Activated T-cell treated with anti-CD3 and anti-CD28 coated beads, Interleukin-2, amount 50 U/mL, for 4 hours (primary cell): ENCODE measurements at places on chromosomes 3 and 15.

DNA sequence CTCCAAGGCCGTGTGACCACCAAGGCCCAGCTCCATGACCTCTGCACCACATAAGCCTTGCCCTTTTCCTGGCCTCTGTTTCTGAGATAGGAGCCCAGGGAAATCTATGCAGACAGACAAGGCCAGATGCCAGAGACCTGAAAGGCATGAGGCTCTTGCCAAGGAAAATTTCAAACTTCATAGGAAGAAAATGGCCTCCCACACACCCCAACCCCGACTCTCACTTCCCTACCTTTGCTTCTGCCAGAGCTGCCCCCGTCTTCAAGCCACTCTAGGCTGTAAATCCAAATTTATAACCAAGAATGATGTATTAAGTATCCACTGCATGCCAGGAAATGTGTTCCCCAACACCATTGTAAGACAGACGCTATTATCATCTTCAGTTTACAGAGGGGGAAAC, 65.5 kb upstream of the HRH1 start:
- DNase-seq: no peak

GRCh38 chr3:52433996-52434479, 10.9 kb downstream of the SEMA3G start:
- no peak for DNase-seq

- no peak for DNase-seq
These were observed 6.9 kb downstream of the ST8SIA2 start for GRCh38 chr15:92400573-92400972.

DNA sequence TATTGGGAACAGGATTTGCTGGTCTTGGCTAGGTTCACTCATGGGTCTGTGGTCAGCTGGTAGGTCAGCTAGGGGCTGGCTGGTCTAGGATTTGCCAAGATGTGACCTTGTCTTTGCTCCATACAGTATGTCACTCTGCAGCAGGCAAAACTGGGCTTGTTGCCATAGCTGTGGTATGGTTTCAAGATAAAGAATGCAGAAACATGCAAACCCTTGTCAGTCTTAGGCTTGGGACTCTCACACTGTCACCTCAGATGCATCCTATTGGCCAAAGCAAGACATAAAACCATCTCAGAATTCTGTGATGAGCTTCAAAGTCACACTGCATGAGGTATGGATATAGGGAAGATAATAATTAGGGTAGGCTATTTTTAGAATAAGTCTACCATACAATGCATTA, 66.6 kb upstream of the TBC1D5 start:
- DNase-seq: no peak

DNA sequence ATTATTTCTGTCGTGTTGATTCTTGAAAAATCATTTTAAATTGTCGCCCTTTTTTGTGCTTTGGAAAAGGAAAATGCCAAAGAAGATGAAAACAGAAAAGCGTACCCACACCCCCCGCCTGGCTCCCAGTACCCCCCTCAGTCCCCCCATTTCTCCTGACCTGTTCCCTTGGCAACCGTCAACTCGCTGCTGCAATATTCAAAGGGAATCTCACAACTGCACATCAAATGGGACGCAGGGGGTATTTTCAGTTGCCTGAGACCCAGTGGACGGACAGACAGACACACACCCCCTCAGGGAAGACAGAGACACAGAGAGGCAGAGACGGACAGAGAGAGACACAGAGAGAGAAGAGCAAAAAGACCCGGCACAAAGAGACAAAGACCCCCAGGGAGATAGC, 83.5 kb upstream of the PRR20G start:
- no peak for DNase-seq

DNA sequence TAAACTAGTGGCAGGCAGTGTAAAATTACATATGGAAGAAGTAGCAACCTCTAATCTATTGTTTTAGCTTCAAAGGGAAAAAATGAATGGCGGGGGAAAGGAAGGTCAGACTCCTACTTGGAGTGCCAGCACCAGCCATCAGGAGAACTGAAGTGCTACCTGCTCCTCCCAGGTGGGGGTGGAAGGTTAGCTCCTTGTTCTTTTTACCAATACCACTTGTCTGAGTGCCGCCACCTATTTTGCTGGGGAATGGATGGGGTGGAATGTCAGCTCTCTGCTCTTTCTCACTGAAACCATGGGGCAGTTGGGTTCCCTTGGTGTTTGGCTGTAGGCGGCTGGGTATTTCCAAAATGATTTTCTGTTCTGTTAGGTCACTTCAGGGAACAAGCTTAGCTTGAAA, 428.7 kb upstream of the EPHA3 start:
- DNase-seq: no peak

DNA sequence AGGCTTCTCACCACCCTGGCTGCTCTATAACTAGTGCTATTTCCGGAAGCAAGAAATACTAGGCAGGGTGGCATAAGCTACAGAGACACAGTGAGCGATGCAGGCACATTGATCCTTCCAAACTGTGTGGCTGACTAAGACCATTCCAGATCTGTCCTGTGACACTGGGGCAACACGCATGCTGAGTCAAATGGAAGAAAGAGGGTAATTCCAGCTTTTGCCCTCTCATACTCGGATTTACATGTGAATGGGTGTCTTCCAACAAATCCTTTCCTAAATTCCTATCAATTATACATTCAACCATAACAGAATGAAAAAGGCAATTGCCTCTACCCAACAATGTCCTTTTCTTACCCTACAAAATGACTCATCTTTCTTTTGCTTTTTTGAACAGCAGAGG, 5.1 kb downstream of the FSIP1 start:
- no peak for DNase-seq

DNA sequence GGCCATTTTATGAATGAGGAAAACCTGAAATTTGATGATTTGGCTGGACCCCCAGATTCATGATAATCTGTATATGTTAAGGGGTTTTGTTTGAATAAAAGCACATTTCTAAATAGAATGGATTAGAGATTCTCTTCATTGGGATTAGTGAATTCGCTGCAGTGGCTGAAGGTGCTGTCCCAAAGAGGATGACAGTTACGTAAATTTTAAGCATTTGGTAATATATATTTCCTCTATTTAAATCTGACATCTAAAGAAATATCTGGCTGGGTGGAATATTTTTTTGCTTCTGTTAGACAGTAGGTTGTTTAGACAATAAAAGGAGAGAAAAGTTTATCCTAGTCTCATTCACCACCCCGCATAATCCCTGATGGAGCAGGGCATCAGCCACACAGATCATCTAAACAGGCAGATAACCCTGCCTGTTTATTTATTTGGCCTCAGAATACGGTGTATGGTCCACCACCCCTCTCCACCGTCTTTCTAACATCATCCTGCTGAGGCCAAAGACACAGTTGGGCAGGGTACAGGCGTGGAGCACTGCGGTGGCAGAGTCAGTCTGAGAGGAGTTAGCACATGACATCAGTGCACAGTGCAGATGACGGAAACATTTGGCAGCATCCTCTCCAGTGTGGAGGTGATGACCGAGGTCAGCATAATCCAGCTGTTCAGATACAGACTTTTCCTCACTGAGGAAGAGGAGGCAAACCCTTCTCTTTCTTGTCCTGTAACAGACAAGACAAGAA, 20.4 kb upstream of the NFKBIZ start:
- DNase-seq: peak; percentile 38

DNA sequence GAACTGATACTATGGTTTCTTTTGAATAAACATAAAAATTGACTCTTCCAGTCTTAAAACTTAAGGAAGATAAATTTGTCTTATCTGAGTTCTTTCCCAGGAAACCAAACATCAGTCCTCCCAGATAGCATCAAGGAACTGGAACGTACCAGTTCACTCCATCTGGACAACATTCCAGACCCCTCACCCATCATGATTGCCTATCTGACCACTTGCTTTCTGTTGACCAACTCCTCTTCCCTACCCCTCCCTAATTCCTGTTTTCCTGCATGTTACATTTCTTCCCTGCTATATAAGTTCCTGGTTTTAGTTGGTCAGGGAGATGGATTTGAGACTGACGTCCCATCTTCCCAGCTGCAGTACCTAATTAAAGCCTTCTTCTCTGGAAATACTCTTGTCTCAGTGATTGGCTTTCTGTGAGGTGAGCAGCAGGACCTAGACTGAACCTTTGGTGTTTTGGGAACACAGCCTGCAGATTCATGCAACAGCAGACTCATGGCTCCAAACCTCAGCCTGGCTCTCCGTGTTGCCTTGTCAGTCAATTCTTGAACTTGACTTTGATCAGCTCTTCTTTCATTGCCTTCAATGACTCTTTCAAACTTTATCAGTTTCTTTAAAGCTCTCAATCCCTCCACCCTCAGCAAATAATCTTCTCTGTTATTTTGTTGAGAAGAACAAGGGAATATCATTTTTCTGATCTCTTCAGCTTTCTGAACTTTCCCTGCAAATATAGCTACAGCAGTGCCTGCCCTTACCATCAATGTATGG, 123.6 kb downstream of the RPL22L1 start:
- DNase-seq: no peak

GRCh38 chr3:188076176-188076575, 77.8 kb upstream of the LPP start:
- DNase-seq: no peak

- DNase-seq: no peak
These were observed 26.8 kb downstream of the MEGF11 start for GRCh38 chr15:66226736-66227135.

- DNase-seq: no peak
These were observed 251.1 kb upstream of the ST8SIA2 start for GRCh38 chr15:92142242-92143232.

DNA sequence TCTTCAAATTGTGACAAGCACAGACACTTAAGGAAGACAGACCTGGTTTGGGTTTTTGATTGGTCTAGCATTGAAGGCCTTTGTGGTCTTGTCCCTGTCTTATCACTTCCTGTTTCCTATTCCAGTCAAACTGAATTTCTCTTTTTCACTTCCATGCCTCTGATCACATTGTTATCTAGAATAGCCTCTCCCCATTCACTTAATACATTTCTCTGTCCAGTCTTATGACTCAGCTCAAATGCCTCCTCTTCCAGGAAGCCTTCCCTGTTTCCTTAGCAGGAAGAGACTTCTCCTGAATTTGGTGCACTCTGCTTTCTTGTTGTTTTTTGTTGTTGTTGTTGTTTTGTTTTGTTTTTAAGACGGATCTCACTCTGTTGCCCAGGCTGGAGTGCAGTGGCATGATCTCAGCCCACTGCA, 45.5 kb downstream of the LIMD1 start:
- no peak for DNase-seq

GRCh38 chr3:141795276-141795675, 32.1 kb downstream of the GRK7 start:
- DNase-seq: no peak

GRCh38 chr3:108031895-108032294, 58.9 kb downstream of the CD47 start:
- DNase-seq: no peak

GRCh38 chr15:40061212-40061901, 22.4 kb upstream of the SRP14 start:
- DNase-seq: no peak

- no peak for DNase-seq
These were observed 19.3 kb upstream of the ANXA2 start for GRCh38 chr15:60417112-60417511.

- no peak for DNase-seq
These were observed 104.6 kb upstream of the NEO1 start for GRCh38 chr15:72947709-72948108.

GRCh38 chr3:156675830-156676767, 1.7 kb downstream of the TIPARP start:
- DNase-seq: peak; percentile 7

- no peak for DNase-seq
These were observed 11.3 kb downstream of the MITF start for GRCh38 chr3:69750549-69750948.

- no peak for DNase-seq
These were observed 45.0 kb downstream of the SRGAP3 start for GRCh38 chr3:9204253-9204992.

DNA sequence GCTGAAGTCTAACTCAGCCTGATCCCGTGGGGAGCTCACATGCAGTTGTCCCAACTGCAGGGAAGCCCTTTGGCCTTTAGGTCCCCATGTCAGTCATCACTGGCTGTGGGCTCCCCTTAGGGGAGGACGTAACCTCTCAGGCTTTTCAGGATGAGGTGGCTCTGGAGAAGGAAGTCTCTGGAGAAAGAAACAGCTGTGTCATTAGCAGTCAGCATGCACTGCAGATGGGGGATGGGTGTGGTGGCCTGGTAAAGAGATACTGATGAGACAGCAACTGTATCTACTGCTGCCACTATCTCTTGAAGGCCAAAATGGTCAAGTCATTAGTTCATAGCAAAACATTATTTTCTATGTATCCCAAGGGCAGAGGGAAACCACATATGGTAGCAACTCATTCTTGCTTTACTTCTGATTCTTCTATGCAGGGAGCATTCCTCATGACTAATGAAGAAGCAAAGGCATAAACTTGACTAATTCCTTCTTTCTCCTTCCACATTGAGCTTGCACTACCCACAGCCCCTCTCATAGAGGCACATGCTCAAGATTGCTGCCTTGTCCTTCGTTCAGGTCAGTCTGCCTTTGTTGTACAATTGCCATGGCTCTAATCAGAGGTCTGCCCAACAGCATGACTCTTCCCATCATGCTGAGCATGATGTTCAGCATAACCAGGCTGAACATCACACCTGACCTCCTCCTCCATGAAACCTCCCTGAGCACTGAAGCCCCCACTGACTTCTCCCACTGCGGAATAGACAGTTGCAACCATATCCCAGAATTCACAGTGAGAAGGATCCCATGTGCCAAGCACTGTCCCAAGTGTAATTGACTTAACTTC, 47.8 kb upstream of the TMEM158 start:
- no peak for DNase-seq

GRCh38 chr3:54888162-54888561, 39.7 kb downstream of the LRTM1 start:
- DNase-seq: no peak

GRCh38 chr15:62021991-62022600, 38.2 kb downstream of the VPS13C start:
- DNase-seq: no peak

GRCh38 chr15:42367041-42367440, 7.7 kb downstream of the CAPN3 start:
- DNase-seq: no peak

DNA sequence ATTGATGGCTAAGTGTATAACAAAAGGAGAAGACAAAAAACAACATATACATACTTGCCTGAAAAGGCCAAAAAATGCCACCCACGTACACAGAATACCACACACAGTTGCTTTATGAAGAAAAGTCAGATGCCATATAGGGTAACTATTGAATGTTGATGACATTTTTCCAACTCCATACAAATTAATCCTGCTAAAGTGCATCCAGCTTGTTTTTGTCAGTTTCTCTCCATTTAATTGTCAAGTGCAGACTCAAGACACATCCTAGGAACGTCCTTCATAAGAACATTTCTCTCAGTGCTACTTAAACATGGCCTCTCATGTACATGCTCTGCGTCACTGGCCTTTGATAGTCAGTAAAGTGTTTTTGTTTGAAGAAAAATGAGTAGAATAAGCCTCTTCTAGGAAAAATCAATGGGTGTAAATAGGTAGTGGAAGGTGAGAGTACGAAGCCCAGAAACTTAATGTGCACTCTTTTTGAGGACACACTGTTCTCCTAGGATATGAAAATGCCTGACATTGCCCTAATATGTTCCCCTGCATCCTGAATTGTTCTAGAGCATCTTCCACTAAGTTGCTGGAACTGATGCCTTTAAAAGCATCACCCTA, 267.4 kb upstream of the ATP11B start:
- DNase-seq: no peak

- DNase-seq: no peak
These were observed 566 bp downstream of the ETV5 start for GRCh38 chr3:186108106-186108940.
